OCI-LY7 (cell line): ENCODE measurements at places on chromosomes 6 and 20. TPM values are rescaled to one million over a fixed set of nuclear protein-coding genes. Genes with fewer than 3 reads are reported as not detected.
A peak's percentile ranks its signal among the peaks of the same experiment; 100 is the strongest.

DNA sequence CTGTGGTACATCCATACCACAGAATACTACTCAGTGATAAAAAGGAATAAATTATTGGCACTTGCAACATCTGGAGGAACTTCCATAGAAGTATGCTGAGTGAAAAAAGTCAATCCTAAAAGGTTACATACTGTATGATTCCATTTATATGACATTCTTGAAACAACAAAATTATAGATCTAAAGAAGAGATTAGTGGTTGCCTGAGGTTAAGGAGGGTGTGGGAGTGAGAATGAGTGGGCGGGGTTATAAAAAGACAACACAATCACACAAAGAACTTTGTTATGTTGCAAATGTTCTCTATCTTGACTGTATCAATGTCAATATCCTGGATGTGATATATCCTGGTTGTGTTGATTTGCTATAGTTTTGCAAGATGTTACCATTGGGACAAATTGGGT, 21.2 kb downstream of the SNRPB start:
- DNase-seq: no peak

DNA sequence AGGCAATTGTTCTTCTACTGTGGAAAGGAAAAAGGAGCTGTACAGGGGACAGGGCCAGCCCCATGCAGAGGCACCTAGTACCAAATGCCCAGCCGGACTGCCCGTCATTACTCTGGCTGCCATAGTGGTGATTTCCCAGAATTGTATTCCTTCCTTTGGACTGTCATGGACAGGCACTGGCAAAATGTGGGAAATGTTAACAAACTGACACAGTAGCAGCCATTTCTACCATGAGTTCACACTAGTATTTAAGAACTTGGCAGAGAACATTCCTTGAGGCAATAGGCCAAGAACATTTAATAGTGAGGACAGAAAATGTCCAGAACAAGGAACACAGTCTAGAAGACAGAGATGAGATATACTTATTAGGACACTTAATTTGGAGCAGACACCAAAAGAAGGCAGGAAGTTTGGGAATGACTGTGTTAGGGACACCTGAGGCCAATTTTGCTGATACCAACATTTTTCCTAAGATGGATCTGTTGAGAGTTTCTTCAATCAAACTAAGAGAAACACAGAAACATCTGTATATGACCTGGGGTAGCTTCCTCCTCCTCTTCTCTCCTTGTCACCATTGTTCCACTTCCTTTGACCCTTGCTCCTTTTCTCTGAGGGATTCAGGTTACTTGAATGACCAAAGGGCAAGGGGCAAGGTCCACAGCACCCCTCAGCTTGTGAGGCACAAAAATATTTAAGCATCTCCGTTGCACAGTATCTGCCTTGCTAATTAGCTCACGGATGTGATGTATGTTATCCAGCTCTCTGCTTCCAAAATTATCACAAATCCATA, 14.9 kb downstream of the ADTRP start:
- DNase-seq: no peak

GRCh38 chr6:82237013-82237412, 10.5 kb downstream of the IBTK start:
- DNase-seq: no peak

DNA sequence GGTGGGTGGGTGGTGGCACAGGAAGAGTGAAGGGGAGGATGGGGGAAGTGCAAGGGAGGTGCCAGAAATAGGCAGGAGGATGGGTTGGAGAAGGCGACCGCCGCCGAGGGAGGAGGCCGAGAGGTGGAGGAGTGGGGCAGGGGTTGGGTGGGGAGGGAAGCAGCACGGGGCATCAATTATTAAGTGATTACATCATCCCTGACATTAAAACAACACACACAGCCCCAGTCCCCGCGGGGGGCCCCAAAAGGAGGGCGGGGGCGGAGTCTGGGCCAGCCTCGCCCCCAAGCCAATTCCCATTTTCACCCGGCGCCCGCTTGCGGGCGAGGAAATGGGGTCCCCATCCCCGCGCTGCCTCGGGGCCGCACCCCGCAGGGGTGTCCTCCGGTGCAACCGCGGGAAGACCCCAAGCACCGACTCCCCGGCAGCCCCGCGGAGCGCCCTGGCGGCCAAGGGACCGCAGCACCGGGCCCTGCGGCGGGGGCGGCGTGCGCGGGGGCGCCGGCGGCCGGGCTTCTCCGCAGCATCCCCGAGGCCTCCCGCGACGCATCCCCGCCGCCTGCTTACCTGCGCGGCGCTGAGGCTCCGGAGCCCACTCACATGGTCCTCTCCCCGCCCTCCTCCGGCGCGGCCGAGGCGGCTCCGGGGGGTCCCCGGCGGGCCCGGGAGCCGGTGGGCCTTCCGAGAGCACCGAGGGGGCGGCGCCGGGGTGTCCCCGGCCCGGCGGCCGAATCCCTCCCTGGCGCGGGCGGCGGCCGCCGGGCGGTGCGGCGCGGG, 663 bp downstream of the FYN start:
- peak; percentile 52 for DNase-seq

The ULBP1 gene
- total RNA-seq: 1.9 and 2.3 TPM in 2 replicates

The RAB22A gene
- 13.4 and 14.1 TPM in 2 replicates for total RNA-seq

The GGT7 gene
- total RNA-seq: 0.98 and 1.8 TPM in 2 replicates
